ENCODE measurements at places on chromosomes 5 and 9.
A peak's percentile ranks its signal among the peaks of the same experiment; 100 is the strongest.

GRCh38 chr5:124461941-124462340 lies 284.5 kb downstream of the ZNF608 start:
- no peak for DNase-seq

DNA sequence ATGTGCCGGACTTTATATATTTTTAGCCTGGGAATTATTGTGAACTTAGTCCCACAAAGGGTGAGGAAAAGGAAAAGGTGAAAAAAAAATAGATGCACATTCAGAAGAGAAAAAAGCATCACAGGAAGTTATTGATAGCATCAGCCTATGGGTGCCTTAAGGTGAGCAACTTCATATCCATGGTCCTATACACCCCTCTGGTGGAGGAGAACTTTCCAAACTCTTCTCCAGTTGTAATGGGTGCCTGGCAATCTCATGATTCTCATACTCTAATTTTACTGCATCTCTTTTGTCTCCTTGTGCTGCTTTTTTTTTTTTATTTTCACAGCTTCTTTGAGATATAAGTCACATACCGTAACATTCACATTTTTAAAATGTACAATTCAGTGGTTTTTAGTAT lies 107.4 kb downstream of the JAKMIP2 start:
- no peak for DNase-seq

DNA sequence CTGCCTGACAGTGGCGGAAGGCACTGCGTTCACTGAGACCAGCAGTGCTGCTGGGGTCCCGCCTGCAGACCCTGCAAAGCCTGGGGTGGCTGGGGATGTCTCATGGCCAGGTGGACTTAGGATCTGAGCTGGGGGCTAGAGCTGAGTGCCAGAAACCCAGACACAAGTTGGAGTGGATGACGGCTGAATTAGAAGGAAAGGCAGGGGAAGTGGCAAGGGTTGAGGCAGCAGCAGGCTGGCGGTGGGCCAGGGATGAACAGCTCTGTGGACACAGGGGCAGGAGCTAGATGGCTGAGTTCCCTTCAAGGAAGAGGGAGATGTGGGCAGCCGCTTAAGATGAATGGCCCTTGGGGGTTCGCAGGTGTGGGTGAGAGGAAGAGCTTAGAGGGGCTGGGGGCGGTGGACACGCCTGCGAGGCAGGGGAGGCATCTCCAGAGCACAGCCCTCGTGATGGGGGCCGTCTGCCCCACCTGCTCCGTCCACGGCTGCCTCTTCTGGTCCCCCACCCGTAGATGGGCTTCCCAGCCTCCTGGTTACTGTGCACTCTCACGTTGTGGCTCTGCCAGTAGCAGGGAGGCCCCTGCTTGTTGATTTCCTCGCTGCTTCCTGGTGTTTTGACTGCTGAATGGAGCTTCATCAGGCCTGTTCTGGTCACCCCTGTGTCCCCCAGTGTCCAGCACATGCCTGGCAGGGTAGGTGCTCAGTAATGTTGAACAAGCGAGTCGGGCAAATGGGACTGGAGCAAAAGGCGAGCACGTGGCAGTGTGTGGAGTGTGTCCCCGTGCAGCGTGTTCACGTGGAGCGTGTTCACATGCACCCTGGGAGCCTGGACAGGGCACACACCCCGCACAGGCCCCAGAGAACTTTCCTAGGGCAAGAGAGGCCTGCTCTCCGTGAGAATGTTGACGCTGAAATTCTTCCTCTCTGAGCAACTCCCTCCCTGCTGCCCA lies 168.2 kb downstream of the CACNA1B start:
- no peak for DNase-seq

GRCh38 chr9:100473276-100474081 lies 530 bp downstream of the TMEFF1 start:
- peak; percentile 28 for DNase-seq

DNA sequence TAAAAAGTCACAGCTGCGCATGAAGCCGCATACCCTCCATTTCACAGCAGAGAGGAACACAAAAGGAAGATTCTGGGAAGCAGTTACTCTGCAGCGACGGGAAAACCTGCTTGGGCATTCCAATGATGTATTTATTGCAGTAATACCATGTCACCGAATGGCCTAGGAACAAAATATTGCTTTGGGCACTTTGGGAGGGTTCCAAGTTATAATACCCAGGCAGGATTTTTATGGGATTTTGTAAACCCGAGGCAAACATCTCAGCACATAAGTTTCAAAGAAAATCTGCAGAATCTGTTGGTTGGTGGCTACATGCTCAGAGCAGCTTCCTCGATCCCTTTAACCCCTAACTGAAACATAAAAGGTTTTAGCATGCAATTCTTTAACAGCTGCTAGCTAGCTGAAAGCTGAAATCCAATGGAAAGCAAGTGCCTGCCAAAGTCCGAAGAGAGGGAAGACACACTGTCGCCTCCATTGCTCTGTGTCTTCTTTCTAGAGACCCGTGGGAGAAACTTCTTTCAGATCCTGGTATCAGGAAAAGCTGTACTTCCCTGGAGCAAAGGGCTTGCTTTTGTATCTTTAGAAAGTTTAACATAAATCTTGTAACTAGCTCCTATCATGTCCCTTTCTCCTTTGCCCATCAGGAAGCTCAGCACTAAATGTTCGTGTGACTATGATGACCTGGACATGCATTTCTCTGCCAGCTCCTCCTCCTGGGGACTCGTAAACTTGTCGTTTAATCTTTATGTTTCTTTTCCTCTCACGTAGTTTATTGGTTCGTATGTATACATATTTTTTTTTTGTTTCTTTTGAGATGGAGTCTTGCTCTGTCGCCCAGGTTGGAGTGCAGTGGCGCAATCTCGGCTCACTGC lies 195.0 kb downstream of the MAPKAP1 start:
- DNase-seq, result no peak

DNA sequence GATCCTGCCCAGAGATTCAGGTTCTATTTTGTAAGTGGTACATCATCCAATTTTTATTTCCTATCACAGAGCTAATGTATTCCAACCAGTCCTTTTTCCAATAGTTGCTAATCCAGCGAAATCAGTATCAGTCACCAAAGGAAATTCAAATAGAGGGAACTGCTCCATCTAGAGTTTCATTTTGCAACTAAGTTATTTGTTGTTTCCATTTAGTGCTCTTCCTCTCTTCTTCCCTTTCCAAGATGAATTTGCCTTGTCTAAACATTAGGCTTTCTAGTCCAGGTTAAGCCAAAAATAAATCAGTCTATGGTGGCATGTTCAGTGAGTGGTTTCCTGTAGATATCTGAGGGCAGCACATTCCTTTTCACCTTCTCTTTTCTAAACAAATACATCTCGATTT lies 79.8 kb upstream of the SPATA31D4 start:
- peak; percentile 18 for DNase-seq

DNA sequence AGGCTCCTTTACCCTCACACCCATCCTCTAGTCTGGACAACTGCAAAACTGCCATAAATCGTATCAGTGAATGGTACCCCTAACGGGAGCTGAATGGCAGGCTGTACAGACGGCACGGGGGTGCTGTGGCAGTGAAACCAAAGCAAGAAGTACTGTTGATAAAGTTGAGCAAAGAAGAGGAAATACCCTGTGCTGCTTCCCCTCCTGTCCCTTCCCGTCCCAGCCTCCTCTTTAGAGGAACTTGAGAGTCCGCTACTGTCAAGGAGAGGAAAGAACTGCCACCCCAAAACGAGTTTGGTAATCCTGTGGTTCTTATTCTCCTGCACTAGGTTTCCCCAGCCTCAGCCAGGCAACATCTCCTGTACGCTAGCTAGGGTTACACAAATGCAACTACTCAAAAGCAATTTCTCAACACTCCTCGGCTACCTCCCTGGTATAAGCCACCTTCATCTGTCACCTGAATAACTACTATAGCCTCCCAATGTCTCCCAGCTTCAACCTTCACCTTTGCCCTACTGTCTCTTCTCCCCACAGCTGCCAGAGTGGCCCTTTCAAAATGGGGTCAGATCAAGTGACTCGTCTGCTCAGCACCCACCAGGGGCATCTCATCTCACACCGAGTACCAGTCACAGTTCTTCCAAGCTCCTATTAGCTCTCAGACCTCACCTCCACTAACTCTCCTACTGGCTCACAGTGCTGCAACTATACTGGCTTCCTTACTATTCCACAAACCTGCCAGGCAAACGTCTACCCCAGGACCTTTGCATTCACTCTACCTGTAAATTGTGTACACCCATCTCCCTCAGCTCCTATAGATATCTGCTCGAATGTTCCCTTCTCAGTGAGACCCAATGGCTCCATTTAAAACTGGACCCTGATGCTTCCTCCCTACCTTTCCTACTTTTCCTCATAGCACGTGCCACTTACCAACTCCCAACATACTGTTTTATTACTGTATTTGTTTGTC lies 4.1 kb downstream of the GLRX start:
- peak; percentile 93 for DNase-seq

DNA sequence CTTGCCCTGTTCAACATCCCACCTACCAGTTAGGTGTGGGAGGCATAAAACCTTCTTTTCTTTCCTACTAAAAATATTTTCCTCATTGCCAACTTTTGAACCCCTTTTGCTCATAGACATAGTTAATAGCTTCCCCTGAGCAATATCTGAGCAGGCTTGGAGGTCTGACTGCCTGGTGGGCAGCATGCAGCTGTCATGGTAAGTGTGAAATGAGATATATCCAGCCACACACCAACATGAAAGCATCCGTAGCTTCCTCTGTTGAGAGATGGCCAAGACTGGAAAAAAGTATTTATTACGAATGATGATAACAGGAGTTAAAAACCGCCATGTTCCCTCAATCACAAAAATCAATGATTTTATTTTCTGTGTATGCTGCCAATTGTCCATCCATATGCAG lies 190.1 kb downstream of the TMEM38B start:
- no peak for DNase-seq

Data from suppressor macrophage treated with lipopolysaccharide for 4 hours (primary cell).